ENCODE measurements at places on chromosomes 5 and 9.

- no peak for DNase-seq
These were observed 86.4 kb downstream of the ARRDC3 start for GRCh38 chr5:91296674-91297143.

DNA sequence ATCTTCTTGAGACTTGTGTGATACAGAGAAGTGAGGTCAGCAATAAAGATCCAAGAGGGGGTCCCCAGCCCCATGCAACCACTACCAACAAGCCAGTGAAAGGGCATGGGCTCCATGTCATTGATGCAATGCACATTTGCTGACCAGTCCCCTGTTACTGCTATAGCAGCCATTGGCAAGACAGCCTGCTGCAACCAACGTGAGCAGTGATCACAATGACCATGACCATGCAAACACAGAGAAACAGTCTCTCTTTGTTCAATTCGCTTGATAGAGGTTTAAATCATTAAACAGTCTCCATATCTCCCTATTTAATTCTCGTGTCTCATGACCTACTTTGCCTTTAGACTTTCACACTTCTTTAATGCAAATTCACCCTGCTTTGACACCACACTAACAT, 30.0 kb upstream of the FOXB2 start:
- no peak for DNase-seq

DNA sequence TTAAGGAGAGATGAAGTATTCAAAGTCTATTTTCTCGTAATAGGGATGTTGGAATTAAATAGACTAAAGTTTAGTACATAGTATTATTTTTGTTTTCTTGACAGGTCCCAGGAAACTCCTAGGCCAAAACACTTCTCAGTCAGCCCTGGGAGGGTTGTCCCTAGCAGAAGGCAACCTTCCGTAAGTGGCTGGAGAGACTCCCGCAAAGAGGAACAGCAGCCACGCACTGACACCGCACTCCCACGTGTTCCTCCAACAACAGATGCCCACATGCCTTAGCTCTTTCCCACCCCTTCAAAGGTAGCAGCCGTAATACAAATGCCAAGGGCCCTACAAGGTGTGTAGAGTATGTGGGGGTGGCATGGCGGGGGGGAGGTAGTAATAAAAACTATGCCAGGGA, 28.4 kb downstream of the PCDHGC5 start:
- no peak for DNase-seq

DNA sequence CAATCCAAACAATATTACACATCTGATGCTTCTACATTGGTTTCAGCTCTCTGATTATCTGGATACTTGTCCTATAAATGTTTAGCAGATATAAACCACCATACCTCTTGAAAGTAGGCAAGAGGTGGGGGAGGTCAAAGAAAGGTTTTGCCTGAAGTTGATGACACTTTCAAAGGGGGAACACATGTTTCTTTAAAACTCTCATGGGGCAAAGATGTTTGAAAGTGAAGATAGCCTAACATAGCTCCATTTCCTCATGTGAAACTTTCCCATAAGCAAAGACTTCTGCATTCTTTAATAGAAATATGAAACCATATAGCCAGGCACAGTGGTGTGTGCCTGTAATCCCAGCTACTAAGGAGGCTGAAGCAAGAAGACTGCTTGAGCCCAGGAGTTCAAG, 62.1 kb downstream of the CETN3 start:
- no peak for DNase-seq

- no peak for DNase-seq
These were observed 147.6 kb downstream of the GAPVD1 start for GRCh38 chr9:125409217-125409636.

DNA sequence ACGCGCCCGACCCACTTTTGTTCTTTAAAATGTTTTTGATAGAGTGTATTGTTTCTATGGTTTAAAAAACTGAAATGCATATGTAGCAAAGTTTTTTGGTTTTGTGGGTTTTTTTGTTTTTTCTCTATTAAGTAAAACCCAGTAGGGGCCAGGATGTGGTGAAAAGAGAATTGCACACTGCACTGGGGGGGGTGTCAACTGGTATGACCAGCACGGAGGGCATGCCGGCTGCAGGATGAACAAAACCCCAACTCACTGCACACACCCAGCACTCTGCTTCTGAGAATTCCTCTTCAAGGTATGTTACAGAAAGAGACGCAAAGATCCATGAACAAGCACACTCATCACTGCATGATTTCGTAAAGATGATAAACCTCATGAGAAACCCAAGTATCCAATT, 75.0 kb downstream of the STK10 start:
- DNase-seq = peak; percentile 65

DNA sequence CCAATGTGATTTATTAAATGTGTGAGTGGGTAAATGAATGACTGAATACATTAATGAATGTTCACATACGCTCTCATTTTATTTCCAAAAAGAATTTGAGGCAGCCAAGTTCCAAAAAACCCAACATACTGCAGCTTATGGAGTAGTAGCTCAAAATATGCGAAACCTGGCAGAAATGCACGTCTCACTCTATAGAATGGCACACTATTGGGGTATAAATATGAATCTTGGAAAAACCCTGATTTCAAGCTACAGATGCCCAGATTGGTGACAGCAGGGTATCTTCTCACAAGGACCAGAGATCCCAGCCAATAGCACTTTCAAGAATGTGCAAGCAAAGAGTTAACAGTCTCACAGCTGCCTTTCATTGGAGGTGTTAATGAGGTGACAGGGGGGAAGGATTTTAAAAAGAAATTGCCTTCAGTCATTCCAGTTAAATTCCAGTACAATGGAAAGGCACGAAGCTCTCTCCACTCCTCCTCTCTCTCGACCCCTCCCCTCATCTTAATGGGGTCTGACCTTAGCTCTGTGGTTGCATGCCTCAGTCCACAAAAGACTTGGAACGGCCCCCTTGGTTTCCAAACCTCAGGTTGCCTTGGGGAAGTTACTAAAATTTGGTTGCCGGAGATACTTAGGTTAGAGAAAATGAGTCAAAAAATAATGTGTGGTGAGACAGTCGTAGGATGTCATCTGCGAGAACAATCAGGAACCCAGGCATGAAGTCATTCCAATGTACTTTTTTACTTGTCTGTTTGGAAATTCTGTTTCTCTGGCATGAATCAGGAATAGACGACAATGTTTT, 307.4 kb downstream of the NFIB start:
- DNase-seq = no peak

GRCh38 chr9:103757062-103757461, 337.0 kb upstream of the SMC2 start:
- DNase-seq = no peak

DNA sequence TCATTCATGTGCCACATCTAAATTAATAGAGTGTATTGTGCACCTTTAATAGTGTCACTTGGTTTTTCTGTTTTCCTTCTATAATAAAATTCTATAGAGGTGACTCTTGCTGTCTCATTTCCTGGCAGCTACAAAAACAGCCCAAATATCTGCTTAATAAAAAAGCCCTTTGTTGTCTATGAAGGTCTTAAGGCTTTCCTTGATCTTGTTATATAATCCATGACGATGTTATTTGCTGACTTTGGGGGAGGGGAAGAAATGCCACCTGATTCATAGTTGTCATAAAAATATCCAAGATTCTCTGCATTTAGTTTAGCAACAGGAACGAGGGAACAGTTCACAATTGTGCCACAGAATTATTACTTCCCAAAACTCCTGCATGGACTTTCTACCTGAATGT, 31.3 kb downstream of the CPEB4 start:
- DNase-seq = no peak

DNA sequence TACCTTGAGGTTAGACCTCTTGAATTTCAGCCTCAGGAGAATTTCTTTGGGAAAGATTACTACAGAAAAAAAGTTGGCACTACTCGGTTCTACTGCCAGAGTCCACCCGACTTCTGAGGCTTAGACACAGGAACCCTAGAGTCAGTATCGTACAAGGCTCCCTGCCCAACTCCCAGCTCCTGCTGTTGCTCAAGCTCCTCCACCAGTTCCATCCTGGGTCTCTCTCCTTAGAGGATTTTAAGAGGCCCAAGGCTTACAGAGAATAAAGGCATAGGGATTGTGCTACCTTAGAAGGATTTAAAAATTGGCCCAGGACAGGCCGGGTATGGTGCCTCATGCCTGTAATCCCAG, 29.0 kb upstream of the SSBP2 start:
- no peak for DNase-seq

- no peak for DNase-seq
These were observed 20.3 kb downstream of the SLC36A3 start for GRCh38 chr5:151283120-151283825.

- peak; percentile 51 for DNase-seq
These were observed 394.9 kb downstream of the GADD45G start for GRCh38 chr9:89999534-90000370.

- DNase-seq = no peak
These were observed 61.7 kb downstream of the DAP start for GRCh38 chr5:10699281-10699874.

GRCh38 chr5:11027660-11028059, 266.6 kb upstream of the DAP start:
- no peak for DNase-seq

DNA sequence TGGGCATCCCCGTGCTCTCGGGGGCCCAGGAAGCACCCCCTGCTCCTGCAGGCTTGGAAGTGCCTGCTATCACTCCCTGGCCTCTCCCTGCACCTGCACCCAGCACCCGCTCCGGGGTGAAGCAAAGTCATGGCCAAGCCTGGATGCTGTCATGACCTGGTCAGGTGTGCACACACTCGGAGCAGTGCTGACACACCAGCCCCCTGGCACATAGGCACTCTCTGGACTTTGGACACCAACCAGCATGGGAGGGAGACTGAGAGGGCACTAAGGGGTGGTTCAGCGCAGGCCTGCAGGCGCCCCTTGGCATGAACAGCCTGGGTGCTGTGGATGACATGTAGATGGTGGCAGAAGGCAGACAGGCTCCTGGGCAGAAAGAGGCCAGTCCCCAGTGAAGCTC, 158.6 kb downstream of the GHR start:
- DNase-seq = no peak

GRCh38 chr5:66987126-66987525, 209.5 kb downstream of the CD180 start:
- no peak for DNase-seq

DNA sequence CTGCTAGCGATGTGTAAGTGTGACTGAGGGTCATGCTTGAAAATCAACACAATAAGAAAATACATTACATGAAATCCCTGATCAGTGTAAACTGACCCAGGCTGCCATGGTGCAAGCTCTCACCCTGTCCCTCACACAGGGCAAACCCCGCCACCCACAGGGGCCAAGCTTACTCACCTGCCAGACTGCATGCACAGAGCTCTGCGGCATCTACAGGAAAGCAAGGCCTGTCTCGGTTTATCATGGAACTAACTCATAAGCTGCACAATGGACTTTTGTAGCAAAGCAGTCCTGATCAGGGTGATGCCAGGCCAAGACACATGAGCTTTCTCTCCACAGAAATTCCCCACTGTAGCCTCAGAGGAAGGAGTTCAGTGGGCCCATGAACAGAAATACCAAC, 9.7 kb downstream of the IPPK start:
- DNase-seq = no peak

DNA sequence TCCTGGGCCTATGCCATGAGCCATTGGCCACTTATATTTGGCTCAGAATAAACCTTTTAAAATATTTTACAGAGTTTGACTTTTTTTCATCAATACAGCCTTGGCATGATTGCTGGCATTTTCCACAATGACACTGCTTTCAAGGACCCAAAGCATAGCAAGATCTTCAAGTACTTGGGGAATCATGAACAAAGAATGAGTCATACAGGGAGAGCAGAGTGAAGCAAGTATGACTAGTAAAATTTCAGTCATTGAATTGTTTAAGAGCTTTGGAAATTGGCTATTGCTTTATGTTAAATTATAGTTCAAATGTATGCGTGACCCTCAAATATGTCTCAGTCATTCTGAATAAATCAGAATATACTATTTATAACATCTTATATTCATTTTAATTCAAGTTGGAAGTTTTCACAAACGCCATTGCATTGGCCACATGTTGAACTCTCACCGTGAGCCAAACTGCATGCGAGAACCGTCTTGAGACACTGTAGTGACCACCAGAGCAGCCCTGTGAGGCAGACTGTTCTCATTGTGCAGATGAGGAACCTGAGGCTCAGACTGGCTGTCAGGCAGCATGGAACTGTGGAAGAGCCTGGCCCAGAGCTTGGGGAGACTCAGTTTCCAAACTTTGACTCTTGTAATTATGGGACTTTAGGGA, 52.9 kb downstream of the GDNF start:
- no peak for DNase-seq

DNA sequence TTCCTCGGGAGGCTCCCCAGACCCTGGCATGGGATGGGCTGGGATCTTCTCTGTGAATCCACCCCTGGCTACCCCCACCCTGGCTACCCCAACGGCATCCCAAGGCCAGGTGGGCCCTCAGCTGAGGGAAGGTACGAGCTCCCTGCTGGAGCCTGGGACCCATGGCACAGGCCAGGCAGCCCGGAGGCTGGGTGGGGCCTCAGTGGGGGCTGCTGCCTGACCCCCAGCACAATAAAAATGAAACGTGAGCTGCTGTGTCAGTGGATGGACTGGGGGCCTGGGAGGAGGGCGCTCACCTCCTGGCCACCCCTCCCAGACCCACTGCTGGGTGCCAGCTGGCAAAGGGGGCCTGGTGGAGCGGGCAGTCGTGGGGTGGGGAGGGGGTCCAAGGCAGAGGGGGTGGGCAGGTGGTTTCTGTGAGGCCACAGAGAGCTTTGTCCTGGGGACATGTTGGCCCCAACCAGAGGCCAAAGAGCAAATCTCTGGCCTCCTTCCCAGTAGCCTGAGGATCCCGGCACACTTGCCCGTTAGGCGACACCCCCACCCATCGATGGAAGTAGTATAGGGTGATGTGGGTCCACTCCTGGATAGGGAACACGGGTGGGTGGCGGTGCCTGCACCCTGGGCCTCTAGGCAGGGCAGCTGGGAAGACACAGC, 9.8 kb downstream of the EGFL7 start:
- DNase-seq = no peak

GRCh38 chr5:5658226-5658625, 235.7 kb downstream of the ICE1 start:
- DNase-seq = no peak

- DNase-seq = no peak
These were observed 1505.2 kb upstream of the CDH9 start for GRCh38 chr5:28543473-28544098.

DNA sequence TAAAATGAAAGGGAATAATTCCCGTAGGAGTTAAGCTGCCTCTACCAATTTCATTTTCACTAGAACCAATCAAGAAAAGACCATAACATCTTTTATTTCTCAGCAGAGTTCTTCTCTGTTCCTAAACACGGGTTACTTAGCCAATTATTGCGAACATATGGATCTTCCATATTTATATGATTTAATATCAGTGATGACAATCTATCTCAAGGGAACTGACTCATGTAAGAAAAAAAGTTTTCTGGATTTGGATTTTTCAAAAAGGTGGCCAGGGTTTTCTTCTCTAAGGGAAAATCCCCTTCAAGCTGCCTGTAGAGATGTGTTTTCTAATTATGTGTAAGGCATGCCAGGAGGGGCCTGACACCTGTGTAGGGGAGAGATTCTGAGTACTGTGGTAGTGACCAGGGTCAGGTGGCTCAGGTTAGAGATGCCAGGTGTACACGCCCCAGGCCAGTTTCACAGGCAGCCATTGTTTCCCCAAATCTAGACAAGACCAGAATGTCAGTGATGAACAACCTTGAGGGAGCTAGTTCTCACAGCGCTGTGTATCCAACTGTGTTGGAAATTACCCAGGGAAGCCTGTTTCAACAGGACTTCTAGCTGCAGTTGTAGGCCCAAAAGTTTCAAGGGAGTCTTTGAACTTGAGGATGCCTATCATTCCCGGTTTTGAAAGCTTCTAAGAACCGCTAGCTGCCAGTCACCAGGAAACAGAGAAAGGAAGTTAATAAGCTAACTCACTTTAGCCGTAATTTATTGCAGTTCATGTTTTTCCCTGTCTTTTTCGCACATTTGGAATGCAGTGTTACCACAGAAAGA, 572.5 kb upstream of the RGMB start:
- no peak for DNase-seq

All from activated T-cell treated with anti-CD3 and anti-CD28 coated beads for 48 hours (primary cell).